Activated naive CD4-positive, alpha-beta T cell treated with anti-CD3 and anti-CD28 coated beads, Interleukin-2, amount 50 U/mL, for 16 hours (primary cell): ENCODE measurements at places on chromosomes 11 and 22.

DNA sequence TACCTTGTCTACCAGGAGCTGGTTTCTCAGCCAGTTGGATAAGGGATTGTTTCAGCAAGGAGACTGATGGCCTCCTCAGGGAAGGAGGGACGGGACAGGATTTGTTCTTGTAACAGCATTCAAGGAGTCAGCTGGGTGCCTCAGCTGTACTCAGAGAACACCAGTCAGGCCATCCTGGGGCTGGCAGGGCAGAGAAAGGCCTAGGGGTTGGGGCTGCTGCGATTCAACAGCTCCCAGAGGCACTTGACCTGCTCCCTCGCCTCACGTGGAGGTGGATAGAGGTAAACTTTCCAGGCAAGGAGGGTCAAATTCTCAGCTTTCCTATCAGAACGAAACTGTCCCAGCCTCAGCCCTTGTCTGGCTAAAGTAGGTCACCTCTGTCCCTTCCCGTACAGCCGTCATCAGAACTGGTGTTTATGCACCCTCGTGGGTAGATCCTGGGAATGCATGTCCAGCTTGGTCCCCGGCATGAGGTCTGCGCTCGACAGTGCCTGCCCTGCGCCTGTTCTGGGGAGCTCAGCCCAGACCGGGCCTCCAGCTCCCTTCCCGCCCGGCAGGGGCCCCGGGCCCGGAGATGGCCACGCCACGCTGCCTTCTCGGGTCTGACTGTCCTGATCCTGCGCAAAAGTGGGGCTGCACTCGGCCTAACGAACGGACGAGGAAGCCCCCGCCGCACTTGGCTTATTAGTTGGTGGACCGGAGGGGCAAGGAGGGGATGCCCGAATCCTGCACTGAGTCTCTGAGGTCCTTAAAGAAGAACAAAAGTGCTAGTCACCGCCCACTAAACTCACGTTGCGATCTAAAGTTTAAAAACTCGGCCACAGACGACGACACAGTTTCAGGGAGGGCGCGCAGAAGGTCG is 762 bp upstream of the CCDC134 start:
- DNase-seq, result peak; percentile 26

DNA sequence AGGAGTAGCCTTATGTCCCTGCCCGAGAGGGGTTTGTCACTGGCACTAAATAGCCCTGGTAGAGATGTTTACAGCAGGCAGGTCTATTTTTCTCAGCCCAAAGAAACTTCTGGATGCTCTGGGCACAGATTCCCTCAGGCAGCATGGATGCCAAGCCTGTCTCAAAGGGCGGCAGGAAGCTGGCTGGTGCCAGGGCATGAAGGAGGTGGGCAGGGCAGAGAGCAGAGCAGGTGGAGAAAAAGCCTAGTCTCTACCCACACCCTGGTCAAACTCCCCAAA is 4.1 kb upstream of the GAS2L1 start:
- DNase-seq, result no peak

DNA sequence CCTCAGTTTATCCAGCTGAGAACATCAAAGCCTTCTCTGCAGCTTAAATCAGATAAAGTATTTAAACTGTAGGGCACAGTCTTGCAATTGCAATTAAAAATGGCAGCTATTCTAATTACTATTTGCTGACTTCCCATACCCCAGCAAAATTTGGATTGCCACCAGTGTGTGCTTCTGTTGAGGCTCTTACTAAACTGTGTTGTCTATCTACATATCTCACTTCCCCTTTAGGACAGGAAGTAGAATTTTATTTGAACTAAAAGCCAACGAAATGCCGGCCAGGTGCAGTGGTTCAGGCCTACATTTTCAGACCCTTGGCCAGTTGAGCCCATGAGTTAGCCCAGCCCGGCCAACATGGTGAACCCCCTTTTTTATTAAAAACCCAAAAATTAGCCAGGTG is 7.1 kb downstream of the SAA4 start:
- DNase-seq, result no peak

GRCh38 chr11:45193695-45194094 is 47.3 kb downstream of the PRDM11 start:
- no peak for DNase-seq

DNA sequence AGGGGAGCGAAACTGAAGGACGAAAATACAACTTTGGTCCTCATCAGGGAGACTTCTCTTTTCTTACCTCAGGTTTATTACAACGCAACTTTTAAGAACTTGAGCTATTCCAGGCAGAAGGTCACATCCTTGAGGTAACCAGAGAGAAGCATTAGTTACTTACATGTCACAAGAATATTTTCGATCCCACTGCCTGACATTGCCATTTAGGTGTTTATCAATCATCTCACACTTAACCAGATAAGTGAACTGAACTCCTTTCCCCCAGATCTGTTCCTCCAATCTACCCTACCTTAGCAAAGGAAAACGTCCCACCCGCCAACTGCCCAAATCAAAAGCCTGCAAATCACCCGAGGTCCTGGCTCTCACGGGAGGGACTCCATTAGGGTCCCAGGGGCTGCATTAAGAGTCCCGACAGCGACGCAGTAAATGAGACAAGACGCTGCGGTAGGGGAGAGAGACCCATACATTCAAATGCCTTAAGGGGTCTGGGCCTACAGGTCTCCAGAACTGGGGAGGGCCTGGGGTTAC is 734 bp downstream of the ZNF280B start:
- no peak for DNase-seq

DNA sequence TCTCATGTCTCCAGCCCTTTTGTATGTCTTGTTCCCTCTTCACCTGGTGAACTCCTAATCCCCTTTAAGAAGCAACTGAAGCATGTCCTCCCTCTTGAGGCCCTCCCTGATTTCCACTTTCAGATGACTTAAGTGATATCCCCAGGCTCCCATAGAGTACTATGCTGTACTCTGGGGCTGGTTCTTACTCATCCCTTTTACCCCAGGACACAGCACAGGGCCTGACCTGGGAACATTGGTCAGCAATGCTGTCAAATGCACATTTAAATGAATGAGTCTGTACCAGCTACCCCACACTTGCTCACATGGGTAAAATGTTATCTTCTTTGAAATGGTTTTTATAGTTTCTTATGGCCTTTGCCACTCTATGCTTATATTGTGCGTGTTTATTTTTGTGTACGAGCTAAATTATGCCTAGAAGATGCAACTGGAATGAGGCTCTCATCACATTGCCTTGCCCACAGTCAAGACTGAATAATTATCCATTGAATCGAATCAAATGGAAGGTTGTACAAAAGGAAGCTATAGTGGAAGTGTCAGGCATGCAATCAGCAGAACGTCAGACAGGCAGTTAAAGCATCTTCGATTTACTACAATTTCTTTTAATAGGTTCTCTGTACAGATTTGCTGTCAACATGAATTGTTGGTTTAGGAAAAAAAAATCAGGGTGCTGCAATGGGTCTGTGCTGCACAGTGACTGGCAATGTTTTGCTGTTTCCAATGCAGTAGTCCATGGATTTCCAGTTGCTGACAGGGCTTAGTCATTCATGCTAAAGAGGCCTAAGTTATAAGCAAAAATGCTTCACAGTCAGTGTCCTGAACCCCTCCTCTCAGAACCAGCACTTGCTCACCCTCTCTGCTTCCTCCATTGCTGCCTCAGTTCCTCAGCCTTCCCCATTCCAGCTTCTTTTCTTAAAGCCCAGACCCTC is 79.5 kb downstream of the PARVA start:
- no peak for DNase-seq
